ENCODE measurements at places on chromosomes 16 and 17.

DNA sequence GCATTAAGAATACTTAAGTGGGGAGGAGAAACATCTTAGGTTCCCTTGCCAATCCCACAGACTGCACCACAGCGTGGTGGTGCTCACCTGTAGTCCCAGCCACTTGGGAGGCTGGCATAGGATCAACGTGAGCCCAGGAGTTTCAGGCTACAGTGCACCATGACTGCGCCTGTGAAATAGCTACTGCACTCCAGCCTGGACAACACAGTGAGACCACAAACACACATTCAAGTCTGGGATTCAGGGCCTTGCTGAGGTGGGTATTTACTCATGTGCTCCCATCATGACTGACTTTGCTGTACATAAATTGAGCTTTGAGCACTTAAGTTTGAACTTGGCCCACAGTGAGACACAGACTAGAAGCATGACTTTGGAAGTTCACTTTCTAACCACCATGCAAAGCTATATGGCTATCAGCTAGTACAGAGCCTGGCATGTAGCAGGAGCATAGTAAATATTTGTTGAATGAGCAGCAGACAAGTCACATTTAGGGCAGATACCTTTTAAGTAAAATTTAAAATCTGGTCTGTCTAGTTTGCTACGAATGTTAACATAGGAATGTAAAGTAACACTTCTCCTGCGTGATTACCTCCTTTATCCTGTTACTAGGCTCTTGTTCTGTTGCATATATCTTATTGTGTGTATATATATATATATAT lies 33.5 kb downstream of the CEP95 start:
- no peak for DNase-seq

DNA sequence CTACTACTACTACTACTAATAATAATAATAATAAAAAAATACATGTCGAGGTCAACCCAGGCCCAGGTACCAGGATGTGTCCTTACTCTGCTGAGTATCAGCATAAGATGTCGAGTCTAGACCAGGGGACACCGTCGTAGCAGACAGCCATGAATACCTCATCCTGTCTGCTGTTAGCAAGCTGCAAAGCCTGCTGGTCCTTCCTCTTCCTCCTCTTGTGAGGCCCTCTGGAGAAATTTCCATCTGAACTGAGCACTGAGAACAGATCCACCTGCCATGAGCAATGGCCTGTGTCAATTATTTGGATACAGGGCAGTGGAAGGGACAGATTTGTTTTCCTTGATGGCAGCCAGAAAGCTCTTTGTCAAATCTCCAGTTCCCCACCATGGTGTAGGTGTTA lies 168.5 kb downstream of the XYLT1 start:
- DNase-seq, result no peak

GRCh38 chr16:66717112-66717675 lies 20.7 kb upstream of the CMTM4 start:
- DNase-seq, result peak; percentile 21

- DNase-seq, result no peak
These were observed 20.4 kb downstream of the NFE2L1 start for GRCh38 chr17:48068491-48068961.

DNA sequence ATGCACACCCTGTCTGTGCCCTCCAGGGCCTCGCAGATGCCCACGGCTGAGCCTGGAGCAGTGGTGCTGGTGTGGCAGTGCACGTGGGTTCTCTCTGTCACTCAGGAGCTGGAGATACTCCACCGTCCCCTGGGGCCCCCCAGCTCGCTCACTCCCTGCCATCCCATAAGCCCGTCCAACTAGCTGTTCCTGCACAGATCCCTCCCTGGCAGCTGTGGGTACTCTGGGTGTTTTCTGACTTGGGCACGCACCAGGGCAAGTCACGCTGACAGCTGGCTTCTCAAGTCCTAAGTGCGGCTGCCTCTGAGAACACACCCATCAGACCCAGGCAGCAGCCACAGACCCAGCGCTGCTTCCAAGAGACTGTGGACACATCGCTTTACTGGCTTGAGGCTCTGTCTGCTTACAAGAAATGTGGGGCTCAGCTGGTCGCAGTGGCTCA lies 25.4 kb upstream of the ITGB4 start:
- DNase-seq, result no peak

DNA sequence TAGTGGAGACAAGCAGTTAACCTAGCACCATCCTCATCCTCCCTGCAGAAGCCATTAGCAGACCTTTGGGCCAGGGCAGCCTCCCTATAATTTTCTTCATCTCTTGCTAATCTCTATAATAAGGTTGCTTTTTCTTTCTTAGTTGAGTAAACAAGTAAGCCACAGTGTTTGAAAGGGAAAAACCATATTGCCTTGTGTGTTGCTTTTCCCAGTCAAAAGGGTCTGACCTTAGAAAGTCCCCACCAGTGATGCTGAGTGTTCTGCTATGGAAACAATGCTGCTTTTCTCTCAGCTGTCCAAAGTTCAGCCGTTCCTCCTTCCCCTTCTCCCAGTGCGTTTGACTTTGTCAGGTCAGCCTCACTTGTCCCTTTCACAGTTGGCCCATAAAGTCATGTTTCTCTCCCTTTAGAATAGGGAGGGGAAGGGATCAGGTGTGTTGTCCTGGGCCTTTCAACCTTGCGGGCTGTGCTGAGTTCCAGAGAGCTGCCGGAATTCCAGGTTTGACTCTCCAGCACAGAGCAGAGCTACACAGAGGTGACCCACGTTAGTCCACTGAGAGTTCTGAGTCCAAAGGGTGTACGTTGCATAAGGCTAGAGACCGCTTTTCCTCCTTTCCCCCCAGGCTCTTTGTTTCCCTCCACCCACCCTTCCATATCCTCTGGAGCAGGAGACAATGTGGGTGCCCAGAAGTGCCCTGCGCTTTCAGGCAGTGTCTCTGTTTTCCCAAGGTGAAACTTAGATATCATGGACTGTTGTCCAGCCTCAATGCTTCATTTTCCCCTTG lies 15.9 kb upstream of the CLEC18C start:
- DNase-seq, result no peak

- no peak for DNase-seq
These were observed 5.6 kb downstream of the LLGL2 start for GRCh38 chr17:75530837-75531720.

DNA sequence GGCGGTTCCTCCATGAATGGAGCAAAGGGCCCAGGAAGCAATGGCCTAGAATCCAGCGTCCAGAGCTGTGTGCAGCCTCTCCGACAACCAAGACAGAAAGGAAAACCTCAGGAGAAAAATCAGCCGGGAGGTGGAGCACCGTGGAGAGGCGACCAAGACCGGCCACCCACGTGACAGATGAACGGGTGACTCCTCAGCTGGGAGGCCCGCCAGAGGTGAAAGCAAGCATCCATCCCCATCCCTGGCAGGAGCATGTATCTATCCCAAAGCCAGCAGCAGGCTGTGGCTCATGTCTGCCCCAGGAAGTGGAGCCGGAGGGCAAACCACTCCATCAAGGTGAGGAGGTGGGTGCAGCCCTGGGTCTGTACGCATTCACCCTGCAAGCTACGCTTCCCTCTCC lies 52.1 kb downstream of the FOXL1 start:
- no peak for DNase-seq

DNA sequence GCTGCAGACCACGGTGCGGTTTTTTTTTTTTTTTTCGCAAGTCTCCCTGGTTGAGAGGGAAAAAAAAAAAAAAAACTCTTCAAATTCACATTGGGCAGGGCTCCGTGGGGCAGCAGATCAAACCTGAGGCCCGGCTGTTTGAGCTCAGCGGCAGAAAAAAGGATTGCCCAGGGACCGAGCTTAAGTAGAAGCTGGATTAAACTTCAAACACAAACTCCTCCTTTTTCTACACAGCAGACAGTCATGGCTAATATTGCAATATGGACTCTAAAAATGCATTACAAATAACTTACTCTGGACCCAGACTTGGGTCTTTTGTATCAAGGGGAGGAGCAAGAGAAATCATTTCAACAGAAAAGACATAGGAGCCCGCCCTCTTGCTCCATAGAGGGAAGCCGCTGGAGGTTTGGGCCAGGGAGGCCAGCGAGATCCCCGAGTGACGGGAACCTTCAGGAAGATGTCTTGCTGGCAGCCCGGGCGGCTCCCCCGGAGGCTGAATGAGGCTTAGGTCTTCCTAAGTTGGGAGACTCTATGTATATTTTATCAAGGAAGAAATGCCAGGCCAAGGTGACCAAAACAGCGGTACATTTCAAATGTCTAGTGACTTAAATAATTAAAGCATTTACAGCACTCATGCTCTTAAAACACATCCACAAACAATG lies 167.7 kb downstream of the ZNF423 start:
- DNase-seq, result no peak

- DNase-seq, result no peak
These were observed 1.0 kb downstream of the HOXB8 start for GRCh38 chr17:48613862-48614694.

Measured in urothelium cell line (cell line).